NCI-H1436 treated with DMSO at 0.1 percent for 48 hours (cell line): ENCODE measurements at places on chromosomes 2 and 18.

GRCh38 chr2:63053081-63053888, 2.7 kb downstream of the OTX1 start:
- DNase-seq = no peak

DNA sequence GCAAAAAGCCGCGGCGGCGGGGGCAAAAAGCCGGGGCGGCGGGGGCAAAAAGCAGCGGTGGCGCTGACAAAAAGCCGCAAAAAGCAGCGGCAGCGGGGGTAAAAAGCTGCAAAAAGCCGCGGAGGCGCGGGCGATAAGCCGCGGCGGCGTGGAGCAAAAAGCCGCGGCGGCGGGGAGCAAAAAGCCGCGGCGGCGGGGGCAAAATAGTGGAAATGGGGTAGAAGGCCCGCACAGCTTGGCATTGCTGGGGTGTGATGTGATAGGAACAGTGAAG, 450.1 kb downstream of the ANKRD30B start:
- DNase-seq = no peak

- no peak for DNase-seq
Observed at GRCh38 chr2:127599211-127599610, 46.7 kb upstream of the GPR17 start.

DNA sequence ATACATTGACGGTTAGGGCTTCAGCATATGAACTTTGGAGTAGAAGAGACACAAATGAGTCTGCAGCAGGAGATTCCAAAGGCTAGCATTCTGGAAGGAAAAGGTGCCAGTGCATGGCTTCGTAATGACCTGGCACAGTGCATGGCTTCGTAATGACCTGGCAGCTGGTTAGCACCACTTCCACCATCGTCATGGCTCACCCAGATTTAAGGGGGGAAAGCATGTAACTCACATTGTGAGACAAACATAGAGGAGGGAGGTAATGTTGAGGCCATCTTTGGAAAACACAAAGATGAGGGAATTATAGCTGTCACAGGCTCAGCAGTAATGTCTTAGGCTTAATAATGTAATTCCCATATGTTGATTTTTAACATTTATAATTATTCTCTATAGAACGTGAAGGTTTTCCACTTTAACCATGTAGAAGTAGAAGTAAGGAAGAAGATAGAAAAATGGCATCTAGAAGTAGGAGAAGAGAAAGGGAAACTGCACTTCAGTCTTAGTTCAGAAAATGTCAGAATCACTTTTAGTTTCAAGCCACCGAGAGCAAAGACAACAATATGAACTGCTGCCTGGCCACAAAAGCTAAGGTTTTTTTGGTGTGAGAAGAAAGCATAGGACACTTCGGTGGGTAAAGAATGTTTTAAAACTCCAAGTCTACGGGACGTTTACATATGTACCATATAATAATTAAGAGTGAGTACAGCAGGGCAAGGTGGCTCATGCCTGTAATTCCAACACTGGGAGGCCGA, 6.8 kb upstream of the STK25 start:
- no peak for DNase-seq

DNA sequence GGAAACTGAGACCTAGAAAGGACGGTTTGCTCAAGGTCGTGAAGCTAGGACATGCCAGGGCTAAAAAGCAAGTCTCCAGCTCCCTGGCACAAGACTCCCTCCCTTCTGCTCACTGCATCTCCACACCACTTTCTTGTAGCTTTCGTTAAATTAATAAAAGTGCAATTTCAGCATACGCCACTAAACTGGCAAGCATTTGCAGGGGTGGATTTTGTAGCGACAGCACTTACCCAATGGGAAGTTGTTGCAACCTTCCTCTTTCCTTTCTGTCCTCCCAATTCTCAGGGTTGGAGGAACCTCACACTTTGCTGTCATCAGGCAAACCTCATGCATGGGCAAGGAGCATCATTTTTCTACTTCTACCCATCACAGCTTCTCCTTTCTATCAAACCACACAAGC, 7.4 kb upstream of the RHOB start:
- no peak for DNase-seq

GRCh38 chr2:143847257-143847656, 672.7 kb downstream of the ZEB2 start:
- no peak for DNase-seq

DNA sequence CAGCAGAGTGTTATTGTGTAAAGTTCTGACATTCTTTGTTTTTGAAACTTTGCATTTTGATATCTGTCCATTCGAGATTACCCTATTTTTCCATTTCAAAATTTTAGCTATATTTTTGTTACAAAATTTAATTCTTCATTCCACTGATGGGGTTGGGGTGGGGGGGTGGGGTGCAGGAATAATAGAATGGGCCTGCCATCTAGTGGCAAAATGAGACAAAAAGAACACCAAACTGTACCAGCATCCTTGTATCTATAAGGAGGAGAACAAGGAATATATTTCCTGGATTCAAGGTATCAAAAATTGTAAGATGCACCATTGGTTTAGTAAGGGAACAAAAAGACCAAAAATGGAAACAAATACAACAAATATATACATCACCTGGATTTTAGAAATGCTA, 27.9 kb upstream of the TTR start:
- DNase-seq = no peak

DNA sequence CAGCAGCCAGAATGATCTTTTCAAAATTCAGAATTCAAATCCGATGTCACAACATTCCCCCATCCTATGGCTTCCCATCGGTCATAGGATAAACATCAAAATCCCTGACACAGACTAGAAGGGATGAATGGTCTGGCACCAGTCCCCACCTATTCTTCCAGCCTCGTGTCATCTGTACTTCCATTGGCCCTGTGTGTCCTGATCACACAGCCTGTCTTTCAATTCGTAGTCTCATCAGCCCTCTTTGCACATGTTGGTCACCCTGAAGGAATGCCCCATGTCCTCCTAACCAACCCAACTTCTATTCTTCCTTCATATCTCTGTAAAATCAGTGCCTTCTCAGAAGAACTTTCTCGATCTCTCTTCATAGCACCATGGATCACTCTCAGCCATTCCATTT, 157.2 kb downstream of the NEB start:
- DNase-seq = no peak

DNA sequence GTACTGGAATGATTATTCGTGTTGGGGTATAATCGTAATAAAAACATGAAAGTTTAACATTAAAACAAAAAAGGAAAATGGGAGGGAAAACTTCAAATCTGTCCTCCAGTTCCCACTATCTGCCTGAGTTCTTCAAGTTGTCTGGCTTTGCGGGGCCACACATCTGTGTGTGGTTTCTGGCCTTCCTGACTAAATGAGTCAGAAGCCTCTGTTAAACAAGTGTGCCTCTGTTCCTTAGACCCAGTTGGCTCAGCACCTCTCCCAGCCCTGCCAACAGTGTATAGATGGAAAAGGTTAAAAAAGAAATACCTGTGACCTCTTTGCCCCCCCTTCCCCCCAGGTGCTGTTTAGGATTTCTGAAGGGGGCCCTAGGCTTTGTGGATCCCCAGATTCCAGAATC, 30.2 kb downstream of the XDH start:
- DNase-seq = no peak

- DNase-seq = no peak
Observed at GRCh38 chr2:166256896-166257295, 118.8 kb downstream of the SCN9A start.

DNA sequence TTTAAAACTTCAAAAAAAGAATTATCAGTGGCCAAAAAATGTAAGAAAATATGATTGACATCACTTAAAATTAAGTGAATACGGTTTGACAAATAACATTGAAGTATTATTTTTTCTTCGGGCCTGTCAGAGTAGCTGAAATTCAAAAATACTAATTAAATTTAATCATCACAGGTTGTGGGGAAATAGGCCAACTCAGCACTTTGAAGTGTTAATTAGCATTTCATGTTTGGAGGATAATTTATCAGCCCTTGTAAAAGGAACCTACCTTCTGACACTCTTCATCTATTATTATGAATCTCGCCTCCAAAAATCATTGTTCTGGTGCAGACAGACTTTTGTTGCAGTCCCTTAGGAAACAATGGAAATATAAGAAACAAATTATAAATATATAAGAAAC, 17.6 kb upstream of the OR6B3 start:
- DNase-seq = no peak

DNA sequence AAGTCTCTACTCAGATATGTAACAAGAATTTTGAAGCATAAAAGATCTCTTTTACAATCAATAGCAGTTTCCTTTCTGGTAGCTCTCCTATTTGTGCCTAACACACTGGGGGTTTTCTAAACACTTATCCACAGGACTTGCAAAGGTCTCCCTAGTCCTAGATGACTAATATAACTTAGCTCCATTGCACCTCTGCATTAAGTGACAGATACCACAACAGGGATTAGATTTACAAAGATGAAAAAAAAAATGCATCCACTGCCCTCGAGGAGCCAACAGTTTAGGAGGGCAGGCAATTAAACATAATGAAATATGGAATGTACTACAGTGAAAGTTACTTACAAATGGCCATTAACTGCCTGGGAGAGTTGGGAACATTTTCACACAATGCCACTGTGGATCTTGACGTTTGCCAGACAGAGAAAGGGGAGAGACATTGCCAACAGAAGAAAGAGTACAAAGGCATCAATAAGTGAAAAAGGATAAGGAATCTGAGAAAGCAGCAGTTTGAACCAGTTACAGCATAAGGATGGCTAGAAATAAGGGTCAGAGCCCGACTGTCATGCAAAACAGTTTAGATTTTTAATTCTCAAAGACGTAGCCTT, 14.3 kb downstream of the PPP3R1 start:
- no peak for DNase-seq

- DNase-seq = no peak
Observed at GRCh38 chr2:71713581-71714580, 260.5 kb downstream of the DYSF start.

GRCh38 chr2:134348239-134348638, 94.4 kb downstream of the MGAT5 start:
- no peak for DNase-seq

- no peak for DNase-seq
Observed at GRCh38 chr2:215528555-215528954, 92.7 kb upstream of the FN1 start.

DNA sequence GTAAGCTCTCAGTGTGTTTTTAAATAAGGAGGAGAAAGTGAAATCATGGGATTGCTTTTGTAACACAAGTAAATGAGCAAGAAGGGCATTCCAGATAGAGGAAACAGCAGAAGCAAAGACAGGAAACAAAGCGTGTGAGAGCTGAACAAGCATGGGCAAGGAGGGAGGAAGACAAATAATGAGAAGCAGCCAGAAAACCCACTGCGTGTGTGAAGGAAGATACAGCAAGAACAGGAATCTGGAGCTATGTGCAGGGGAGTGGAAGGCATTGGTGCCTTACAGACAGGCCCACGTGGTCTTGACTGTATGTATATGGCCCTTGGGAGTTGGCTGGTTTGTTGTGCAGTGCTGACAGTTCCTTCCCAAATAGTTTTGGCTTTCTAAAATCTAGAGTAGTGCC, 88.6 kb downstream of the AAK1 start:
- no peak for DNase-seq

GRCh38 chr2:241541564-241542277, 16.8 kb upstream of the BOK start:
- no peak for DNase-seq

DNA sequence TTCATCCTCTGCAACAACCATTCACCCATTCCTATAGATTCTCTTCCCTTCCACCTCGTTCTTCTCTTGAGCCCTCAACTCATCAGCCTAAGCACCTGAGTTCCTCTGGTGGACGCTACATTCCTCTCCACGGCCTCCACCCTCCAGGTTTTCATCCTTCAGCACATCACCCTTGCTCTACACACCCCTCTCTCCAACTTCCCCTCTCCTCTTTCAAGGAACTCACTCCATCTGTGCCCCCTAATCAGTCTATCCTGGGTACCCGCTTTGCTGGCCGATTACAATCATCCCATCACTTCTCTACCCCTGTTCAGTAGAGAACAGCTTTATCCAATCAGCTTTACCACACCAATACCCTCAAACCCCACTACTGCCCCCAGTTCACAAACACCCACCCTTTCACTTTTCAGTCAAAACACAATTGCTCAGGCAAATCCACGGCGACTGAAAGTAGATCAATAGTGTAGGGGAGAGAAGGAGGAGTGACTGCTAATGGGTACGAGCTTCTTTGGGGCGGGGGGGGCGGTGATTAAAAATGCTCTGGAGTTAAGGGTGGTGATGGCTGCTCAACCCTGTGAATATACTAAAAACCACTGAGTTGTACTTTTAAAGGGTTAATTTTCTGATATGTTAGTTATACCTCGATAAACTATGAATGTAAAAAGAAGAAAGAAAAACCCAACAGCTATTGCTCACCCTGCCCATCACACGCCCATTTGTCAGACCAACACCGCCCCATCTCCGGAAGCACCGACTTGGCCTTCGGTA, 857 bp downstream of the DYM start:
- no peak for DNase-seq

DNA sequence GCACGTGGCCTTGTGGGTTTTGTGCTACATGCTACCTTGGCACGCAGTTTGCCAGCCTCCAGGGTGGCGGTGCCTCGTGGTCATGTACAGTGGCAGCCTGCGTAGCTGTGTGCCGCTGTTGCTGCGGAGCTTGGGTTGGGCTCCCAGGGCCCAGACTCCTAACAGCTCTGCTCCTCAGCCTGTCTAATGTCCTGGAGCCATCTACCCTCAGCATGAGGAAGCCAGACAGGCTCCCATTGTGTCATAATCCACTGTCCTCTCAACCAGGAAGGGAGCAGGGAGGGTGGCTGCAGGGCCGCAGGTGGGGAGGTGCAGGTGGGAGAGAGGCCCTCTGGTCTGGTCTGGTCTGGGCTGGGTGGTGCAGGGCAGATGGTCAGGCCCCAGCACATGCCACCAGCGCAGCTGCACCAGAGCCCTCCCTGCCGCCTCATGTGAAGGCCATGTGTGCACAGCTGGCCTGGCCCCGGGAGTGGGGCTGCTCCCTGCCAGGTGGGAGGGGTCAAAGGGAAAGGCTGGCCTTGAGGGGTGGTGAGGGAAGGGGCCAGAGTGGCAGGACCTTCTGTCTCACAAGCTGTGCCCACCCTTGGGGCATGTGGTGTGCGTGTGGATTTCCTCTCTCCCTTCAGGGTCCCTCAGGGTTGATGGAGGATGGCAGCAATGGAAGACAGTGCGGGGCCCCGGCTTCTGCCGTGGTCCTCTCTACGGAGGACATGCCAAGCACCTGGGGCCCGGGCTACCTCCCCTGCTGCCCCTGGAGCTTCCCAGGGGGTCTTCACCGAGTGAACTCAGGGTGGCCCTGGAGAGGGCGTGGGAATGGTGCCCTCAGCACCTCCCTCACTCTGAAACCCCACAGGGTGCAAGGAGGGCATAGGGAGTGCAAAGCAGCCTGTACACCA, 4.8 kb downstream of the ATOH8 start:
- no peak for DNase-seq

- no peak for DNase-seq
Observed at GRCh38 chr18:26652501-26652900, 104.1 kb upstream of the KCTD1 start.

- no peak for DNase-seq
Observed at GRCh38 chr2:149552226-149552625, 35.3 kb downstream of the MMADHC start.

DNA sequence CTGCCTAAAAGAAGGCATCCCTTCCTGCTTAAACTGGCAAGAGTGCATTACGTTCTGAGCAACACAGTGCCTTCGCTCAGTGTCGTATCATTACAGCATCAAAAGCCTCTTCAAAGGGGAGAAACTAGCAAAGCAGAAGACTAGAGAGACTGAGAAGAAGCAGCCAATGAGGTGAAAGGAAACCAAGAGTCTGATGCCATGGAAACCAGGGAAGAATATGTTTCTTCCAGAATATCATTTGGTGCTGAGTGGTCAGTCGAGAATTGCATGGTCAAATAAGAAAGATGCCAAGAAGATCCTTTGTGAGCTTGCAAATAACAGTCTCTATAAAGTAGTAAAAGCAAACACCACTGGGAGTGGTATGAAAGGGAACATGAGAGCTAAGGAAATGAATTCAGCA, 312.1 kb upstream of the CHST9 start:
- DNase-seq = no peak
